ENCODE measurements at places on chromosomes 5 and 9.
A peak's percentile ranks its signal among the peaks of the same experiment; 100 is the strongest.

- DNase-seq, result peak; percentile 19
These were observed 809 bp downstream of the SLC44A1 start for GRCh38 chr9:105245029-105245890.

- no peak for DNase-seq
These were observed 210.8 kb upstream of the ELL2 start for GRCh38 chr5:96172436-96172835.

- no peak for DNase-seq
These were observed 188.2 kb downstream of the CRB2 start for GRCh38 chr9:123544007-123544827.

- no peak for DNase-seq
These were observed 849.9 kb upstream of the SEMA6A start for GRCh38 chr5:117424559-117424958.

- no peak for DNase-seq
These were observed 70.7 kb upstream of the TRPC7 start for GRCh38 chr5:136435946-136436543.

DNA sequence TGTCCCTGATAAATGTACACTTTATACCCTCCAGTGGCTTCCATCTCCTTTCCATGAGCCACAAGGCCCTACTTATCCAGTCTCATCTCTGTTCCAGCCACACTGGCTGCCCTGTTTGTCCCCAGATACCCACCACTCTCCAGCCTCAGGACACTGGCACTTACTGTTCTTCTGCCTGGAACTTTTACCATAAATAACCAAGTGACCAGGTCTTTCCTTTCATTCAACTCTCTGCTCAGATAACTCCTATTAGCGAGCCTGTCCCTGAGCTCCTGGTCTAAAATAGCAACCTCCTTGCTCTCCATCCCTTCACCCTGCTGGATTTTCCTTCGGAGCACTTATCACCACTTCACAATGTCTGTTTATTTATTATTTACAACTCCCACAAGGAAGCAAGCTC lies 16.6 kb upstream of the ENC1 start:
- no peak for DNase-seq

- no peak for DNase-seq
These were observed 720 bp downstream of the NUDT12 start for GRCh38 chr5:103561685-103562452.

DNA sequence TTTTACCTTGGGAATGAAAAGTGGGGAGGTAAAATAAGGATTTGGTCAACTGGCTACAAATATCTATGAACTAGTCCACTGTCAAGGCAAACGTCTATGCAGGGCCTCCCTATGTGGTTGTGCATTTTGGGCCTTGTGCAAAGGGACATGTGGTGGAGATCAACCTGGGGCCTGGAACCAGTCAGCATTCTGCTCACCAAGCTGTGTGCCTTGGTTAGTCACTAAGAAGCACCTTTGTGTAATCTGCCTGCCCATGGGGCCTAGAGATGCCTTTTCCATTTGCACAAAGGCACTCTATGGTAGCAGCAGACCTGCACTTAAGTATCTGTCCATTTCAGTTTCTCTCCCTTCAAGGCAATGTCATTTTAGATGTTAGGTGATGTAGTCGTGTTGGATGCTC lies 184.0 kb downstream of the GNAQ start:
- no peak for DNase-seq

DNA sequence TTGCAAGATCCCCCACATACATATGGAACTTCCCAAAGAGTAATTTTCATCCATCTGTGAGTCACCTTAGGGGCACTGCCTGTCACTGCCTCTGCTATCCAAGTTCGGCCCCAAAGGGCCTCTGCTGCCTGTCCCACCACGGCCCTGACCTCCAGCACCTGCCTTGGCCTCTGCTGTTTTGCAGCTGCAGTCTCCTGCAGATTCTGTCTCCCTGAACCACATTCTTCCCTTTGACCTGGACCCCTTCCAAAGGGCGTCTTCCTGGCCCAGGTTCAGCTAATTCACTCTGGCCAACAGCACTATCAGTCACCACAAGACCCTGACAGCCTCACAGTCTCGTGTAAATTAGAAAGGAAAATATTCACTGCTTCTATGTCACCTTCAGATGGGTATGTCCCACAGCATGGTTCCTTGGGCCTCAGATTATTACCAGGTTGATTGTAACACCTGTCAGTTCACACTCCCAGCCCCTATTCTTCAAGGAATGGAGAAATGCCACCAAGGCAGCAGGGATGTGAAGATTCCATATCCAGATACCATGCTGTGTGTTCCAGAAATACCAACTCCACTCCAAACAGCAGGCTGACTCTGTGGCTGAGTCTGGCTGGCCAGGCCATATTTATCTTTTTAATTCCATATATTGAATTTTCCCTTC lies 479.3 kb downstream of the ARHGEF28 start:
- DNase-seq, result no peak

DNA sequence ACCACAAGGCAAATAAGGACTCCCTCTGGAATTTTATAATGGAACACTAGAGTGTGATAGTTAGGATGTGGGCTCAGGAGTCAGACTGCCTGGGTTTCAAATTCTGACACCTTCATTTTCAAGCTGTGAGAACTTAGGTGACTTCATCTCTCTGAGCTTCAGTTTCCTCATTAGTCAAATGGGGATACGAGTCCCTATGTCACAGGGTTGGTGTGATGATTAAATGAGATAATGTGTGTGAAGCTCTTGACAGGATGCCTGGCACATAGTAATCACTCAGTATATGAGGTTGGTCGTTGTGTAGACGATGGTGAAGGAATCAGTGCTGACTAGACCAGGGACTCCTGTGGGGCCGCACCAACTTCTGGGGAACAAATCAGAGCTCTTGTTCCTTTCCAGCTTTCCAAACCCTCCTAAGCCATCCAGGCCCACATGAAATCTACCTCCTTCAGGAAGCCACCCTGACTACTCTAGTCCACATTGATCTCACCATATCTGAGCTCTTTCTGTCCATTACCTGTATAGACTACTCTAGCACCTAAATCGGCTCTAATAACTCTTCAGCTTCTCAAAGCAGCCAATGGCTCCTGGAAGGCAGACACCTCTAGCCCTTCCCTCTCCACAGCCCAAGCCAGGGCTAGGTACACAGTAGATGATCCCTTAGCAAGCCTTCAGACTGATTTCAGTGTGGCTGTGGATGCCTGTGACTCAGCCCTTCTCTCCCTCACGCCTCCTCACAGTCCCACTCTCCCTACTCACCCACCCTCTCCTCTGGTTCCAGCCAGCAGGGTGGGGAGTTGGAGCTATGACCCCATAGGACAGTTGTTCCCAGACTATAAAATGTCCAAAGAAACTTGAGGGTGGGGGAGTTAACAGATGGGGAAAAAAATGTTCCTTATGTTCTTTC lies 2.5 kb upstream of the TCF7 start:
- DNase-seq, result no peak

- DNase-seq, result no peak
These were observed 1539.3 kb upstream of the ACO1 start for GRCh38 chr9:30845136-30845535.

- no peak for DNase-seq
These were observed 128.9 kb downstream of the BARX1 start for GRCh38 chr9:93826209-93826608.

Data from cerebellar nuclear complex (tissue), 1 donor.